HepG2 (cell line): ENCODE measurements at places on chromosomes 6 and 20.

DNA sequence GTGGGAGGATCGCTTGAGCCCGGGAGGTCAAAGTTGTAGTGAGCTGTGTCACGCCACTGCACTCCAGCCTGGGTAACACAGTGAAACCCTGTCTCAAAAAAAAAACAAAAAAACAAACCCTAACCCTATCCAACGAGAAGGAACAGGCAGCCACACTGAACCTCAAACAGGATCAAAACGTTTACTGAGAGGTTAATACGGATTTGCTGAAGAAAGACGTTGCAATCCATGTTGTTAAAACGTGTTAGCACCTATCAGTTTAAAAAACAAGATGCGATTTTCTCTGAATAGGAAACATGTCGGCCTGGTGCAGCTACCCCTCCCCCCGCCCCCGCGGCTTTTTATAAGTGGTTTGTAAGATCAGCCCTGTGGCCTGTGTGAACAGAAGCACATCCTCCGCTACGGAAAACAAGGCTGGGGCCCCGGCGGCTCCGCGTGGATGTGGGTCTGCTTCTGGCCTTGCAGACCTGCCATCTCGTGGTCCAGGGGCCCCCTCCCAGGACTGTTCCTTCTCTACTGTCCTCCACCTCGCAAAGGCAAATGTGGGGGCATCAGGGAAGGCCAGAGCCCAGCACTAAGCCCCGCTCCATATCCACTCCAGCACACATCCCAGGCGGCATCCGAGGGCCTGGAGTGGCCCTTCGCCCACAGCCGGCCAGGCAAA is 11.4 kb downstream of the SLC2A4RG start:
- DNase-seq = no peak

DNA sequence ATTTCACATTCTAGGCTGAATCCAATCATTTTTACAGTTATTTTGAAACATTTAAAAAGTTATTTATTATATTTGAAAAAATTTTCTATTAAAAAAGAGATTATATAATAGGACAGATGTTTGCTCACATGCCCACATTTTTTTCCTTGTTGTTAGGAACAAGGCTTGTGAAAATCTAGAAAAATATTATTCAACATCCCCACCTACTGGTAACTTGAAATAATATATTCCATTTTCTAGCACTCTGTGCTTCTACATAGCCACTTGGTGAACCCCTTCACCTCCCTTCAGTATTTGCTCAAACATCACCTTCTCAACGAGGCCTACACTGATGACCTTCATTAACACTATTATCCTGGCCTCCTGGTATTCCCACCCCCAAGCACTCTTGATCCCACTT is 18.3 kb upstream of the GPRC6A start:
- DNase-seq = peak; percentile 59

GRCh38 chr20:51871943-51872342 is 69.6 kb upstream of the SALL4 start:
- DNase-seq = no peak

- no peak for DNase-seq
Observed at GRCh38 chr20:50892394-50892793, 38.8 kb downstream of the ADNP start.

DNA sequence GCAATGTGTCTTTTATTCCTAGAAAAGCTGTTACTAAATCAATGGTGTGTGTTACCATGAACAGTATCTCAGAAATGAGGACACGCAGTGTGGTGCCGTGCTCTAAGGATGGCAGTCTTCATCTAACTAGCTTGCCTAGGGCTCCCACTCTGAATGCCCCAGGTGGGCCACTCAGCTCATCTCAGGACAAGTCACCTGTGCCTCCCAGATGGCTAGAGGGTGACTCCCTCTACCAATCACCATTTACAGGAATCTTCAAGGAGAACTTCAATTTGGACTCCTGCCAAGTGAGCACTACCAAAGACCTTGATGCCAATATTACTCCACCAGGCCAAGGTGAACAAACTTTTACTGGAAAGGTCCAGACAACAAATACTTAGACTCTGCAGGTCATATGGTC is 202.8 kb upstream of the FOXQ1 start:
- DNase-seq = no peak

- no peak for DNase-seq
Observed at GRCh38 chr20:22582386-22582963, 1.9 kb downstream of the FOXA2 start.

DNA sequence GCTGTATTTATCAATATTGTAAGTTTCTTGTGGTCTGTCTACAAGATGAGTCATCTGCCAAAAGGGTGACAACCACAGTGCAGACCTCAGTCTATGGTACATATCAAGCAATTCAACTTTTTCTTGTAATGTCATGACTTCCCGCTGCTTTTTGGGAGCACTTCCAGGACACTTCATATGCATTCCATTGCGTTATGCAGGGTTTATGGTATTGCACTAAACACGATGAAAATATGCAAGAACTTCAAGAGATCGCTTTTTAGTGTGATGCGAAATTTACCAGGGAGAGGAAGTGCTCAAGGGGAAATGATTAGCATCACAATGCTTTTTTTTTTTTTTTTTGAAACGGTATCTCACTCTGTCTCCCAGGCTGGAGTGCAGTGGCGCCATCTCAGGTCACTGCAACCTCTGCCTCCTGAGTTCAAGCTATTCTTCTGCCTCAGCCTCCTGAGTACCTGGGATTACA is 166.5 kb downstream of the TFAP2A start:
- DNase-seq = no peak

DNA sequence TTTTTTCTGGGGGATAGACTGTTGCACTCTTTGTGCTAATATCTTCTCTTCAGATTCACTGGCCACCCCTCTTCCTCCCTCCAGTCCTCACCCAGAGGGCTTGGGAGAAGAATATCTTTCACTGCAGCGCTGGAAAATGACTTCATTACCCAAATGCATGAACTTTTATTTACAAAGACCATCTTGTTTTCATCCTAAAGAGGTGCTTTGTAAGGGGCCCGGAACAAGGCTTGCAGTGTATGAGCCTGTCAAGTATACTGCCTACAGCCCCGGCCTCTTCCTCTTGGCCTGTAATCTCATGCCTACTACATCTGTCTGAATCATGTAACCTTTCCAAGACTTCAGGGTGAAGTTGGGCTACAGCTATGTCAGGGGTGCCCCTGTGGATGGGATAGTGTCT is 554 bp upstream of the LAMA4 start:
- no peak for DNase-seq

DNA sequence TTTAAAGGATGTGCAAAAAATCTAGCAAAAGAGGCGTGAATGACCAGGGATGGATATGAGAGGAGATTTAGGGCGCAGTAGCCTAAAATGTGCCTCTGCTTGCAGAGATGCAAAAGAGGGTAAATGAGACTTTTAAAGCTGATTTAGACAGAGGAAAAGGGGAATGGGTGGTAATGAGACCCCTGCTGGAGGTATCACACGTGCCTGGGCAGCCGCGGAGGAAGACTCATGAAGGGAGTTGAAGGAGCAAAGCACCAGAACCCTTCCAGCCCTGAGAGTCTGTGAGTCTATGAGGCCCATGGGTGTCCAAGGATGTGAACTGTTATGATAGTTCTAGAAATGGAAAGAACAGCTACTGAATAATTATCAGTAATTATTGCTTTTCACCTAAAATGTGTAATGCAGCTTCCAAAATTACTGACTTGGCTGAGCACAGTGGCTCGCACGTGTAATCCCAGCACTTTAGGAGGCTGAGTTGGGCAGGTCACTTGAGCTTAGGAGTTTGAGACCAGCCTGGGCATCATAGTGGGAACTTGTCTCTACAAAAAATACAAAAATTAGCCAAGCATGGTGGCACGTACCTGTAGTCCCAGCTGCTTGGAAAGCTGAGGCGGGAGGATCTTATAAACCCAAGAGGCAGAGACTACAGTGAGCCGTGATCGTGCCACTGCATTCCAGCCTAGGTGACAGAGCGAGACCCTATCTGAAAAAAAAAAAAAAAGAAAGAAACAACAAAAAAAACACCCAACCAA is 38.2 kb upstream of the TIAM2 start:
- DNase-seq = no peak

- DNase-seq = peak; percentile 71
Observed at GRCh38 chr20:35318502-35319157, 26.4 kb upstream of the FAM83C start.

GRCh38 chr6:96124778-96125177 is 109.0 kb downstream of the FUT9 start:
- DNase-seq = no peak

DNA sequence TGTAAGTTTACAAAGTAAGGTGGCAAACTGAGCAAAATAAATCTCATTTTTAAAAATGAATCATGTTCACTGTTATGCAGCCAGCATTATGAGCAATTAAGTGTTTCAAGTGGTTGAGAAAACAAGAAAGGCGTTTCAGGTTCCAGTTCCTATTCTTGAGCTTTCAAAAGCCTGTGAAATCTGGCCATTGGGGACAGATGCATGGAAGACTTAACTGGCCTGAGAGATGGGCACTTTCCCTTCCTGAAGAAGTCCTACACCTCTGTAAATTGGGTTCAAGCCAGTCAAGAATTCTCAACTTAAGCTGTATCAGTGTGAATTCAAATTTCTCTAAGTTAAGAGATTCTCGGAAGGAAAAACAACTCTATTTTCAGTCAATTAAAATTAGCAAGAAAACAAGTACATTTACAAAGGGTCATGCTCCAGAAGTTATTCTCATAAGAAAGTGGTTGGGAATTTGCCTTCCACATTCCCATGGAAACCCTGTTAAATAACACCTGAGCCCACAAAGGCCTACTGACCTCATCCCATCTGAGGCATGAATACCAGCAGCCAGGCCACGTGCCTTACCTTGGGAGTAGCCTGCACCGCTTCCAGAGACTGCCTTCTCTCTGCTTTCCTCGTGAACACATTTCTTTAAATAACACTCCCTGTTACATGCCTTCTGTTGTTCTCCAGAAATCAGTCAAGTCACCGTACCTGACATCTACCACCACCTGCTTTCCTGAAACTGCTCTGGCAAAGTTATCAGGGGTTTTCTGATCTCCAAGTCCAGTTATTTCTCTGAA is 19.4 kb downstream of the MAP3K5 start:
- DNase-seq = no peak

GRCh38 chr6:18264219-18264922 is at the start of gene DEK:
Gene DEK, minus strand, starts transcription at chr6:18264530. Its CDS starts 543 bp downstream, at chr6:18263987.
- DNase-seq = peak; percentile 84

- DNase-seq = no peak
Observed at GRCh38 chr6:113870917-113871316, 13.8 kb downstream of the MARCKS start.

GRCh38 chr6:109424946-109425345 is 15.5 kb downstream of the PPIL6 start:
- no peak for DNase-seq

GRCh38 chr20:63536241-63536977 is 767 bp downstream of the PTK6 start:
- no peak for DNase-seq

- no peak for DNase-seq
Observed at GRCh38 chr6:20879121-20879520, 344.9 kb downstream of the CDKAL1 start.

- DNase-seq = no peak
Observed at GRCh38 chr20:19742974-19743639, 15.0 kb upstream of the RIN2 start.

DNA sequence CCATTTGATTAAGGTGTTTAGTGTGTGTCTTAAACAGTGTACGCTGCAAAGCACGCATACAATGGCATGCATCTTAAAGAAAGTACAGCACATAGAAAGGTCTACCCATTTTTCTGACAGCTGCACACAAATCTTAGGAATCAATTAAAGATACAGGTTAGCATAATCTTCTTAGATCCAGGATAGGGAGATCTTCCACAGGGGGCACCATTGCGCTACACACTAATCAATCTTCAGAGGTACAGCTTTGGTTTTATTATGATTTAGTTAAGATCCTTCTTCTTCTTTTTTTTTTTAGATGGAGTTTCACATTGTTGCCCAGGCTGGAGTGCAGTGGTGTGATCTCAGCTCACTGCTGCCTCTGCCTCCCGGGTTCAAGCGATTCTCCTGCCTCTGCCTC is 63.7 kb upstream of the BEND3 start:
- DNase-seq = no peak

- DNase-seq = peak; percentile 94
Observed at GRCh38 chr20:13121840-13122515, 99.1 kb upstream of the ISM1 start.

DNA sequence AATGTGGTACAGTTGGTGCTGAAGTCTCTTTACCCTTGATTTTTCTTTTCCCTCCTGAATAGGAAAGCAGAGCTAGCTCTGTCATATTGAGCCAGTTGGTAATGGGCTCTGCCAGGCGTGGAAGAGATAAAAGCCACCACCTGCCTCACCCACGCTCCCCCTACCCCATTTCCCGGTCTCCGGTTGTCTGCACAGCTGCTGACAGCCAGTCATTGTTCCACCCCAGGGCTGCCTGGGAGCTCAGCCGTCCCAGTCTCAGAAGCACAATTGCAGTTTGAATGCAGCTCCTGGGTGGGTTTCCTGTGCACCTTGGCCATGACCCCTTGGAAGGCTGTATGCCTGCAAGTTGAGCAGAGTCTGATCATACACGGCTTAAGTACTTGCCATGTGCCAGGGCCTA is 675.2 kb upstream of the FLRT3 start:
- DNase-seq = no peak

DNA sequence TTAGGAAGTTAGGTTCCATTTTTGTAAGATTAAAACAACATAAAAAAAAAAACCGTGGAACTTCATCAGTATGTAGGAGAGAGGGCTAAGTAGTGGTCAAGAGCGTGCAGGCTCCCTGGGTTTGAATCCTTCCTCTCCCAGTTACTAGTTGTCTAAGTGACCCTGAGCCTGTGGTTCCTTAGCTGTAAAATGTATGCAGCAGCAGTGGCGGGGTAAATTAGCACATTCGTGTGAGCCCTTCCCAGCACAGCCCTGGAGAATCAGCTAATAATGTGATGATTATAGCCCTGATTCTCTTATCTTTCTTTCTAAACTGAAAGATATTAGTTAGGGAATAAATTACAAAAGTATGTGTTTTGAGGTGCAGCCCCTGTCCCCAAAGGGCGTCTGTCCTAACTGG is 32.6 kb downstream of the TM9SF4 start:
- DNase-seq = no peak

DNA sequence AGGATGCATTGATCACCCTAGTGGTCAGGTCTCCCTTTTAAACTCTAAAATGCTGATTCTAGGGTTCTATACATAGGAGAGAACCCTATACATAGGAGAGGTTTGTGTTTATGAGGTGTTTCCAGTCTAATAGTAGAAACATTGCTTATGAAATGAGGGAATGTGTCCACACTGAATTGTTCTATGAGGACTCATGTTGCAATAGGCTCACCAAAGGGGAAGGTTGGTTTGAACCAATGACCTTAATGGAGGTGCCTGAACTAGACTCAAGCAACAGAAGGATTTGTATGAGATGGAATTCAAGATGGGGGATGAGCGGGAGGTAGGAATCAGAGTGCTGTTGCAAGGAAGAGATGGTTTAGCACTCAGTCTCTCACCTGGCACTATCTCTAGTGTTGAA is 33.5 kb upstream of the UBR2 start:
- DNase-seq = no peak

GRCh38 chr6:169804427-169804826 is 53.0 kb downstream of the ERMARD start:
- no peak for DNase-seq
